ENCODE measurements at places on chromosomes 4 and X.

DNA sequence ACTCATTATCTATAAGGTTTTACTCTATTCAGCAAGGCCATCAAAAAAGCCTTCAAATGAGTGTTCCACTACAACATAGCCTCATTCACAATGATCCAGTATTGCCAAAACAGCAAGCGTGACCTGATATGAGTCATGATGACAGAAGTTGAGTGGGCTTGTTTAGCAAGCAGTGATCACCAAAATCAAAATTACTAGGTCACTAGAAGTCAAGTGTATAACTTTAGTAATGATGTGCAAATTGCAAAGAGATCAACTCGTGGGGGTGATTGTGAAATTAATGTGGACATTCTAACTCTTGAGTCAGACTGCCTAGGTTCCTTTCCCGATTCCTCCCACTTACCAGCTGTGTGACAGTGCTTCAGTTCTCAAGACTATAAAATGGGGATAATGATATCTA lies 124.5 kb downstream of the CHM start:
- DNase-seq, result no peak

DNA sequence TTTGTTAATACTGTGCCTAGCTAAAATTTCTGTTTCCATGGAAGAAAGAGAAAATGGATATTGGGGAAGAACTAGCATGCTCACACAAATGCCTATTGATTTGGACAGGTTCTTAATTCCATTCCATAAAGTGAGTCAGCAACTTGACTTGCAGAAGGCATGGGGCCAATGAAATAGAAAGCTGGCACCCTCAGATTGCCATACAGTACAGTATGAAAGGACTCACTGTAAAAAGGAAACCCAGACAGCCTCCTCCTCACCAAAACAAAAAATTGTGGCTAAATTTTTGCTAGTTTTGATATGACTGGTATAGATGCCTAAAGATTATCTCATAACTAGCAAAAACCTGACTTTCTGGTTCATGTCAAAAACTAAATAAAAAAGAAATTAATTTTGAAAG lies 11.2 kb upstream of the TAB3 start:
- DNase-seq, result no peak

GRCh38 chr4:7763788-7764187 lies 175.9 kb downstream of the AFAP1 start:
- DNase-seq, result no peak

DNA sequence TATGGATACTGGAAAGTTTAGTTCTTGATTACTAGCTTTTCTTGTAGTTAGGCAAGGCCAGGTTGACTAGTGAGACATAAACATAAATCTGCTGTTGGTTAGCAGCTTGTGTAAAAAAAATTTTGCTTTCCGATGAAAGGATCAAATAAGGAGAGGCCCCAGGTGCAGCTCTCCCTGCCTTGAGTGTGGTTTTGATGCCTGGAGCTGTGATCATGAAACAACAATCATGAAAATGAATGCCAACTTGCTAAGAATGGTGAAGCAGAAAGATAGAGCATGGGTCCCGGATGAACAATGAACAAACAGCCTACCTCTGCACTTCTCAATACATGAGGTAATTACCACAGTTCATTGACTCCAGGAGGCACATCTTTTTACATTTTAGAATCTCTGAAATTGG lies 14.4 kb upstream of the SYP start:
- DNase-seq, result no peak

- DNase-seq, result no peak
Measured at GRCh38 chr4:130403221-130403620, 1307.3 kb downstream of the C4orf33 start.

- no peak for DNase-seq
Measured at GRCh38 chrX:31266203-31267076, 194.6 kb upstream of the FTHL17 start.

DNA sequence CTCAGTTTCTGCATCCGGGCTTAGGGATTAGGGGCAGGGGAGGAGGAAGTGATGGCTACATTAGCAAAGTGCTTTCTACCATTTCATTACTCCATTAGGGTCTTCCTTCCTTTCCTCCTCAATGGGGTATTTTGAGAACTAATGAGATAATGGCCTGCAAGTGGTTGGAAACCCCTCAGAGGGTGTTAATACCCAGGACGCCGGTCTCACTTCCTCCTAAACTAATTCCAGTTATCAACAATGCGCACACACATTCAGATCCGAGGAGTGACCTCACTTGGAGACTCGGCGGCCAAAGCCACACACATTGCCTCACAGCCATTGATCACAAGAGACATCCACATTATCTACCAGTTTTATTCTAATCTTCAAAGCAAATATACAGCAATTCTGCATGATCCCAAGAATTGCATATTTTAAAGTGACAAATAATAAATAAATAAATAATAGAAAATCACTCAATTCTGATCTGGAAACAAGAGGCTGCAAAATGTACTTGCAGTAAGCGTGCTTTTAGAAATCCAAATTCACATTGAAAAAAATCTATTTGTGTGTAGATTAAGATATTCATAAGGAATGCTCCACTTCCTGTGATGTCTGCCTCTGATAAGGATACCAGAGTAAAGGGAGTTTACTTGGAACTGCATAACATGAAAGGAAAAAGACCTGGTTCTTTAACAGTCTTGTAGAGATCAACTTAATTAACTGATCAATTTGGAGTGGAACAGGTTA lies 329.1 kb downstream of the FBXW7 start:
- no peak for DNase-seq

Data from NCI-H446 treated with DMSO at 0.1 percent for 48 hours (cell line).